ENCODE measurements at places on chromosomes 13 and 19. TPM values are rescaled to one million over a fixed set of nuclear protein-coding genes. Genes with fewer than 3 reads are reported as not detected.

Gene POLR1G
- total RNA-seq, result 9.5 TPM

Gene FUT2
- total RNA-seq, result 42.1 TPM

Gene CAPS
- total RNA-seq, result 4.1 TPM

Gene LRRC63
- total RNA-seq, result not detected

Gene CDX2
- not detected for total RNA-seq

Gene OR4F17
- total RNA-seq, result not detected

- DNase-seq, result no peak
These were observed 1500.4 kb upstream of the MIR17HG start for GRCh38 chr13:89846926-89847585.

DNA sequence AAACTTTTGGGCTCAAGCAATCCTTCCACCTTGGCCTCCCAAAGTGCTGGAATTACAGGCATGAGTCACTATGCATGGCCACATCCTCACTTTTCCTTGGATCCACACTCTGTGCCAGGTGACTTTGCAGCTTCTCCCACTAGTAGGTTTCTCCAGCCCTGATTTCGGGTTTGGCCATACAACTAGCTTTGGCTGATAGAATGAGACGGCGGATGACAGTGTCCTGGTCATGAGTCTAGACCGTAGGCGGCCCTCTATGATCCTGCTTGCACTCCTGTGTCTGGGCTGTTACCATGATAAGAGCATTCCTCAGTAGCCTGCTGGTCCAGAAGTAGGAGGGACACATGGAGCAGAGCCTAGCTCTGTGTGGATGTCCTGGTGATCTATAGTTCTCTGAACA is 112.5 kb upstream of the KL start:
- no peak for DNase-seq

GRCh38 chr13:21075379-21076249 is 14.2 kb upstream of the LATS2 start:
- DNase-seq, result no peak

DNA sequence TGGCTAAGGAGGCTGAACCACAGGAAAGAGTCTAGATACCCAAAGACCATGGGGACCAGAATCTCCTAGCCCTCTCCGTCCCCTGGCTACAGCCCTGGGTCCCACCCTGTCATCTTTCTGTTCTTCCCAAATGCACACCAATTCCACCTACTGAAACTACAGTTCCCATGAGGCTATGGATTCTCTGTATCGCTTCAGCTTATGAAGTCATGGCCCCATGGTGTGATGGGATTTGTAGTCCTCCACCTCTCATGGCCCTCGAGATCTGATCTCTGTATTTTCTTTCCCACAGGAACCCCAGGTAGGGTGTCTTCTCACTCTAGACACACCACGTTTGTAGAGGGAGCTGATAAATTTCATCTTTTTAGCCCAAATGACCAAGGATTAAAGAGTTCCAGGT is 11.8 kb downstream of the PTPRH start:
- no peak for DNase-seq

DNA sequence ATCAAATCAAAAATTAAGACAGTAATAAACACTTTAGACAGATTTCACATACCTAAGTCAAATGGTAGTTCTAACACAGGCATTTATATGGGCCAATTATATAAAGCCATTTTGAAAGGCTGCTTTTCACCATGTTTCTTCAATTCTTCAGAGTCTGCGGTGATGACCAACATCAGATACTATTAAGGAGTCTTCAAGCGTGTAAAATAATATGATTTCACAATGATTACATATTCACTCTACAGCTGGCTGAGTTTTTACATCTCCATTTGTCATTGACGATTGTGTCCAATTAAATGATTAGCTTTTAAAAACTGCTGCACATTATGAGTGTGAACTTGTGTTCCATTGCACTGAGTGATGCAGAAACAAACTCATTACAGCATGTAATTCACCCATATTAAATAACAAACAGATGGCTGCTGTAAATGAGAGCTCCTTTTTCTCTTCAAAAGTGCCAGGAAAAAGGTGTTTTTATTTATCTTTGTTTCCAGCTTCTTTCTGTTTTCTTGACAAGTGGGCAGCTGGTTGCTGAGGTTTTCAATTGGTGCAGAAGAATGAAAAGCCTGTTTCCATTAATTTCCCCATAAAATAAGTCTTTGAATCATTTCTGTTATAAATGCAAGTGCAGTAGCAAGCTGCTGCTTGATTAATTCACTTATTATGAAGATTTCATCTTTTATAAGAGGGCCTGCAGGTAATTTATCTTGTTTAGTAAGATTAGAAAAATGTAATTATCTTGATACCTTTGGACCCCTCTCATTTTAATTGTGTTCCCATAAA is 676.1 kb upstream of the KLHL1 start:
- DNase-seq, result no peak

DNA sequence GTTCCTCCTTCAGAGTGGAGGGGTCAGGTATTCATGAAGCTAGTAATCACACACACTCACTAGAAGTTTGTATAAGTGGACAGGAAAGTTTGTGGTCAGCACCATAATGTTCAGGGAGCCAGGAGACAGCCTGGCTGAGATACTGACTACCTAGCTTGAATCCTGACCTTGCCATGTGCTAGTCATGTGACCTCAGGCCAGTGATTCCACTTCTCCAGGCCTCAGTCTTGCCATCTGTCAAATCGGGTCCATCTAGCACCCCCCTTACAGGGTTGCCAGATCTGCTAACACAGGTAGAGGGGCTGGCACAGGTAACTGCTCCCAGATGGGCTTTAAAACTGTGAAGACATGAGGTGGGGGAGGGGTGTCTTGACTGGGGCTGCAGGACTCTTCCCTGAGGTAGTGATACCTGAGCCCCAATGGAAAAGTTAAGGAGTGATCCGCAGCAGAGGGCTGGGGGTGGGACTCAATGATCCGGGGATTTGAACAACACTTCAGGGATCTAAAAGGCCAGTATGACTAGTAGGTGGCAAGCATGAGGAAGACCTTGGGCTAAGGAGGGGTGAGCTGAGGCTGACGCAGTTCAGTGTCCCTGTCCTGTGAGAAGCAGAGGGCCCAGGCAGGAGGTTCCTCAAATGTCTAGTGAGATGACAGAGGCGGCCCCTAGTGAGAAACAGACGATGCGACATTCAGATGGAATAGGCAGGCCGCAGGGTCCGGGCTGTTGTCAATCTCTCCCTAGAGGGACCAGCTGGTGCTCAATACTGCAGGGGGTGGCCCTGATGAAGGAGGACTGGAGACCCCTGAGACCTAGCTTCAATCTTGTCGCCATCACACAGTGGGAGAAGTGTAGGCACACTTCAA is 8.5 kb downstream of the ACTMAP start:
- DNase-seq, result no peak

DNA sequence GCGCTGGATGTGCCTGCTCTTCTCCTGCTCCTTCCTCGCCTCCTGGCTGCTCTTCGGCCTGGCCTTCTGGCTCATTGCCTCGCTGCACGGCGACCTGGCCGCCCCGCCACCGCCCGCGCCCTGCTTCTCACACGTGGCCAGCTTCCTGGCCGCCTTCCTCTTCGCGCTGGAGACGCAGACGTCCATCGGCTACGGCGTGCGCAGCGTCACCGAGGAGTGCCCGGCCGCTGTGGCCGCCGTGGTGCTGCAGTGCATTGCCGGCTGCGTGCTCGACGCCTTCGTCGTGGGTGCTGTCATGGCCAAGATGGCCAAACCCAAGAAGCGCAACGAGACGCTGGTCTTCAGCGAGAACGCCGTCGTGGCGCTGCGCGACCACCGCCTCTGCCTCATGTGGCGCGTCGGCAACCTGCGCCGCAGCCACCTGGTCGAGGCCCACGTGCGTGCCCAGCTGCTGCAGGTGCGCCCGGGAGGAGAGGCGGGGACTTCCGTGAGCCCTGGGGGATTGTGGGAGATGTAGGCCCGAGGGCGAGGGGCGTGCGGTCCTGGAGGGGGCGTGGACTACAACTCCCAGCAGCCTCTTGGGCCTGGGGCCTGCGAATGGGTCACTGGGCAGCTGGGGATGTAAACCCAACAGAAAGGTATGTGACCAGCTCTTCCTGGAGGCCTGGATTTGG is 6.7 kb downstream of the KCNJ14 start:
- no peak for DNase-seq

Measured in esophagus squamous epithelium (tissue), 5 donors.